ENCODE measurements at places on chromosomes 5 and 9.

DNA sequence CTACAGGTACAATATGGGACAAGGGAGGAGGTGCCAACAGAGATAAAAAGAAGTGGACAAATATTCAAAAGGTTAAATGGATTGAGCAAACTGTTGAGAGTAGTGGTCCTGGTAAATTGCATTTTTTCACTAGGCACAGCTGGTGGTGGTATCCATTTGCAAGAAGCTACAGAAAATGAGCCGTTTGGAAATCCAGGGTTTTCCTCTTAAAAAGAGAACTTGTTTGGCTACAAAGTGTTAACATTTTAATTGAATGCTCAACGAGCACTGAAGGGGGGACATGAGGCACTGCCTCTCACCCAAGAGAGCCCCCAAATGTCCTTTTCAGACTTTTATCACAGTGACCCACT lies 491 bp upstream of the ZCCHC9 start:
- no peak for DNase-seq

GRCh38 chr9:84898188-84898587 lies 228.7 kb downstream of the NTRK2 start:
- DNase-seq, result no peak

GRCh38 chr9:81231011-81231410 lies 458.3 kb downstream of the TLE1 start:
- DNase-seq, result no peak

DNA sequence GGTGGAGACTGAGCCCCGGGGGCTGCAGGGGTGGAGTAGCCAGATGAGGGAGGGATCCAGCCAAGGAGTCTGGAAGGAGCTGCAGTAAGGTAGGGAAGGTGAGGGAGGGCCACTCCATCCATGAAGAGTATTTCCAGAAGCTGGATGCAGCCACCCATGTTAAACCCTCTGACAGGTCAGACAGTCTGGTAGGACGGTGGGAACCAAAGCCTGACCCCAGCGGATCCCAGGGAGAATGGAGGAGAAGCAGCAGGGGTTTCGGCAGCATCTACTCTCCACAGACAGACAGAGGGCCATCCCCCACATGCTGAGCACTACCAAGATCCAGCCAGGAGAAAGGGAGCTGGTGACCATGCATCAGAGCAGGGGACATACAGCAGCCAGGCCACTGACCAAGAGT lies 22.5 kb upstream of the S1PR3 start:
- DNase-seq, result no peak

DNA sequence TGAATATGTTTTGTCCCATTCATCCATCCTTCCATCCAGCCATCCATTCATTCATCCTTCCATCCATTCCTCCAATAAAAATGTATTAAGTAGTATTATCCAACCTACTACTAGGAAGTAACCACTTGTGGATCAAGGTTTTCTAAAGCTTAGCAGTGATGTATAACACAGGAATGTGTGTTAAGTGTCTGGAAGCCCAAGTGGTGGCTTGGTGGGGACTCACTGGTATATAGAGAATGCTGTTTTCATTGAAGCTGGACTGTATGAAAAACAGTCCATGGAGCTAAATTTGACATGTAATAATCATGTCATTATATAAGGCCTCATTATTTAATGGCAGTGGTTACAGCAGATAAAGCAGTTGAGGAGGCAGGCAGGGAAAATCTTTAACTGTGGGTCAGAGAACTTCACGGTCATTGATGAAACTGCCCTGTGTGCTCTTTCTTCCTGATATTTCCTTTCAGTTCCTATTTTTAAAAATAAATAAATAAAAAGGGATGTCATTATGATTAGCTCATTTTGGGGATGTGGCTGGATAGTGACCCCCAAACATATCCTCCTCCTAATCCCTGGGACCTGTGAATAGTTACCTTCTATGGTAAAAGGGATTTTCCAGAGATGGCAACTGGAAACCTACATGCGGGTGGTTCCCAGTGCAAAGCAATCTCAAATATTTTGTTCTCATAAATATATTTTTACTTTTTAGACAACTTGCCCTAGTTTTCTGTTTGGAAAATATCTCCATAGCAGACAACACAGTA lies 82.3 kb downstream of the DAPK1 start:
- no peak for DNase-seq

DNA sequence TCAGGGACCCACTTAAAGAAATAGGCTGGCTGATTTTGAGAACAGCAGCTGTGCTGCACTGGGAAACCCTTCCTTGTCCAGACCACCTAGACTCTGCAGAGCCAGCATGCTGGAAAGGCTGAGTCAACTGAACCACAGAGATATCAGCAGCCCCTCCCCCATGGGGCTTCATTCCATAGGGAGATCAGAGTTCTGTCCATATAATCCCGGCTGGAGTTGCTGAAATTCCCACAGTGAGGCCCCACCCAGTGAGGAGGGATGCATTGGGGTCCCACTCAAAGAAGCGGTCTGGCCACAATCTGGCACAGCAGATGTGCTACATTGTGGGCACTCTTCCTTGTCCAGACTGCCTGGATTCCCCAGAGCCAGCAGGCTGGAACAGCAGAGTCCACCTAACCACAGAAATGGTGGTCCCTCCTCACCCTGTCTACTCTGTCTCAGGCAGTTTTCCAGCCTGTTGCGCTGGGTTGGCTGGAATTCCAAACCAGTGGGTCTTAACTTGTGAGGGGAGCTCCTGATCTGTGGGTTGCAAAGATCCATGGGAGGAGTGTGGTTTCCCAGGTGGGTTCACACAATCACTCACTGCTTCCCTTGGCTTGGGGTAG lies 127.1 kb downstream of the RNF180 start:
- no peak for DNase-seq

GRCh38 chr5:5784101-5784500 lies 361.6 kb downstream of the ICE1 start:
- no peak for DNase-seq

- DNase-seq, result no peak
Observed at GRCh38 chr9:21174671-21175070, 8.2 kb upstream of the IFNA21 start.

DNA sequence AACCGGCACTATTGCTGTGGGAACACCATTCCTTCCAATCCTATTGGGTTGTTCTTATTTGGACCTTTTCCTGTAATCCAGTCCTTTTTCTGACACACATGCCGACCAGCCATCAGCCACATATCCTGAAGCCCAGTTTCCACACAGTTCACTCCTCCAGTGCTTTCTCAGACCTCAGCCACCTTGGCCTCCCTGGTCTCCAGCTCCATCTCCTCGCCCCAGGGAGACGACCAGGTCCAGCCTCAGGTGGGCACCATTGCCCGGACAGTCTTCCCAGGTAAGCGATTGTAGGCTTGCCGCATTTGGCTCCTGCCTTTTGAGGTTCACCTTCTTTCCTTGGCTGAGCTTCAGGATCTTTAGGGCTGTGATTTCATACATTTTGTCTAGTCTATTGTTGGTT lies 15.2 kb upstream of the TERT start:
- peak; percentile 19 for DNase-seq

GRCh38 chr5:56817263-56818014 lies 2.1 kb downstream of the MAP3K1 start:
- DNase-seq, result no peak

Data from coronary artery (tissue), 2 donors.